ENCODE measurements at places on chromosomes 16 and 17.

- no peak for DNase-seq
Observed at GRCh38 chr16:2511128-2511800, 2.5 kb upstream of the ATP6V0C start.

DNA sequence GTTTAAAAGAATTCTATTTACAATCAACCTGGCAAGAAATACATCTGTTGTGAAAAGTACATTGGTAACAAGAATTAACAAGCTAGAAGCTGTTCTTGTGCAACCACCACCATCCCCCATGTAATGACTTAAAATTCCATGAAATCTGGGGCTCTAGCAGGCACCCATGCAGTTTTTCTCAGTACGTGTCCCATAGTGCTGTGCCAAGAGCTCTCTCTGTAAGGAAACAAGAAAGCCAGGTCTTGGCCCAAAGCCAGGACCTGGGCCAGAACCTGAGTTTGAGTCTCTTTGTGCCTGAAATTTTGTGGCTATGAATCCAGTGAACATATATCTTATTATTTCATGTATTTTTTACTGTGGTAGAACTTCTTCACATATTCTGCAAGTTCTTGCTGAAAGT is 46.6 kb downstream of the NUP93 start:
- no peak for DNase-seq

DNA sequence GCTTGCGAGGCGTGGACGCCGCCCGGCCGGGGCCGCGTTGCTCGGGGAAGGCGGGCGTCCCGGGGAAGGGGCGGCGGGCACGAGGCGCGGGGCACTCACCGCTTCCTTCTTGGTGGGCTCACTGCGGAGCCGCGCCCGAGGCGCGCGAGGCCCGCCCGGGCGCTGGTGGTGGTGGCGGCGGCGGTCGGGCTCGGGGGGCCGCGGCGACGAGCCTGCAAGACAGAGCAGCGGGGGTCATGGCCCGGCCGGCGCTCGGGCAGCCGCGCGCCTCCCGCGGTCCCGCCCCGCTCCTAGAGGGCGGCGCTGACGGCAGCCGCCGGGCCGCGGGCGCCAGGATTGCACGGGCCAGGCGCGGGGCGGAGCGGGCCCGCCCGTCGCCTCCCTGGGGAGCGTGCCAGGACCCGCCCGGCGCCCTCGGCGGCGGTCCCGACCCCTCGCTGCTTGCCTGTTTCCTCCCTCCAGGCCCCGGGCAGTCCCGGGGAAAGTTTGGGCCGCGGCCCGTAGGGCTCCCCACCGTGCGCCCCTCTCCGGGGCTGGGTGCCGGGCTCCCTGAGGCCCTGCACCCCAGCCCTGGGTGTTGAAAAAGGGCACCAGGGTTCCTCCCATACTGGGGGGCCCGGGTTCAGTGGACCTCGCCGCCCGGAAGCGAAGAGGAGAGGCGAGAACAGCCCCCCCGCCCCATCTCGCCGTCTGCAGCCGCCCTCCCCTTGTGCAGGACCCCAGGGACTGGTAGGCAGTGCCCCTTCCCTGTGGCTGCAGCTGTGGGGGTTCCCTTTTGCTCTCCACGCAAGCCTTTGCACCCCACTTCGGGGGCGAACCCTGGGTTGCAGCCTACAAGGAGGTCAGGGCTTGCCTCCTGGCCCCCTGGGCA is at the start of gene C16orf74:
Gene C16orf74 (minus strand): TSS at position 270 of the 871 bp plus-strand sequence. CDS start 15,879 bp downstream, outside the sequence.
- no peak for DNase-seq

- DNase-seq: no peak
Observed at GRCh38 chr17:700504-701094, 14.0 kb downstream of the VPS53 start.

- no peak for DNase-seq
Observed at GRCh38 chr16:86496262-86496928, 13.9 kb upstream of the FOXF1 start.
